T-helper 17 cell (primary cell): ENCODE measurements at places on chromosomes 6 and 20.

DNA sequence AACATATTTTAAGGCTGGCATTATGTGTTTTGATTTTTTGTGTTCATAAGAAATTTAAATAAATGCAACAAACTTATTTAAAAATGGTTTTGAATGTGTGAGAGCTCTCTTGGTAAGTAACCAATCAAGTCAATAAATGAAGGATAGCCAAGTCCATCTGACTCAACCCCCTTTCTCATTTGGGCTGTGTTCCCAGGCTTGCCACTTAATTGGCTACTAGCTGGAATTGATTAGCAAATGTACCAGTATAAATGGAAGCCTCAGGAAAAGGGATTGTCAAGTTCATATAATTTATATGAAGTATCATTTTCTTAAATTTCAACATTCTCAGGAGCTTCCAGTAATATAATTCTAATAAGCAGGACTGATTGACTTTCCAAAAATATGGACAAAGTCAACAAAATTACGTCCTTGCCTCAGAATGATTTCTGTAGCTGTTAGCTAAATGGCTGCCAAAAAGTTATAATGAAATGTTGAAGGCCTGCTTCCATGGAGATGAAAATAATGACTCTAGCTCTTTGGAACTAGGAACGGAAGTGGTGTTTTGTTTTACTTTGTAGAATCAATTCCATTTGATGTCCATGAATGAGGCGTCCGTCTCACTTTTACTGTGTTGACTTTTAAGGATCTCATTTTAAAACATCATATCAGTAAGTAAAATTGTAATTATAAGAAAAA, 614.9 kb downstream of the CDH26 start:
- no peak for DNase-seq

- DNase-seq, result no peak
Measured at GRCh38 chr6:25717866-25718740, 36.4 kb upstream of the SLC17A4 start.

- DNase-seq, result no peak
Measured at GRCh38 chr20:64049878-64050260, 430 bp upstream of the SOX18 start.

- no peak for DNase-seq
Measured at GRCh38 chr20:43903953-43904826, 10.5 kb upstream of the TOX2 start.

DNA sequence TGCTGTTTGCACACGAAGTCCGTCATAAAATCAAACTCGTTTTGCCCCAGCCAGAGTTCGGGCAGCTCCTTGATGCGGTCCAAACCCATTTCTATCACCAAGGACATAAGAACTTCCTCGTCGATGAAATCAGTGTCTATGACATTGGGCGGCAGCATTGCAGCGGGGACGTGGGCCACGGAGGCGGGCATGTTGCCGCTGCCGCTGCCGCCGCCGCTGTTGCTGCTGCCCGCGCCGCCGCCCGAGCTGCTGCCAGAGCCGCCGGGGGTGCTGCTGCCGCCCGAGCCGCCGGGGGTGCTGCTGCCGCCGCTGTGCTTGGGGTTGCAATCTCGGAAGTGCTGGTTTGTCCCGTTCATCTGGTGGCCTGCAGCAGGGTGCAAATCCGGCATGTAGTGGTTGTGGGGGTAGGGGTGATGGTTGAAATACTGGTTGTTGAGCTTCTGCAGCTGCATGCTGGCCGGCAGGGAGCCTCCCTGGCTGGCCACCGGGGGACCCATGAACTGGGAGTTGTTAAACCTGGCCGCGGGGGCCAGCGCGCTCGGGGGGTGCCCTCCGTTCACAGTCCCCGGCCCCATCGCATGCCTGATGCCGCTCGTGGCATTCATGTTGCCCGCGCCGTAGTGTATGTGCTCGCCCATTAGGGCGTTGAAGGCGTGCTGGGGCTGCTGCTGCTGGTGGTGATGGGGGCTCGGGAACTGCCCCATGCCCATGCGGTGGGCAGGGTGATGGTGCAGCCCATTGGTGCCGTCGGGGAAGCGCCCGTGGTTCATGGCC, 1.1 kb downstream of the CITED2 start:
- peak; percentile 69 for DNase-seq

GRCh38 chr6:158711264-158711663, 61.4 kb downstream of the SYTL3 start:
- DNase-seq, result no peak
